ENCODE measurements at places on chromosomes 5 and 9.

DNA sequence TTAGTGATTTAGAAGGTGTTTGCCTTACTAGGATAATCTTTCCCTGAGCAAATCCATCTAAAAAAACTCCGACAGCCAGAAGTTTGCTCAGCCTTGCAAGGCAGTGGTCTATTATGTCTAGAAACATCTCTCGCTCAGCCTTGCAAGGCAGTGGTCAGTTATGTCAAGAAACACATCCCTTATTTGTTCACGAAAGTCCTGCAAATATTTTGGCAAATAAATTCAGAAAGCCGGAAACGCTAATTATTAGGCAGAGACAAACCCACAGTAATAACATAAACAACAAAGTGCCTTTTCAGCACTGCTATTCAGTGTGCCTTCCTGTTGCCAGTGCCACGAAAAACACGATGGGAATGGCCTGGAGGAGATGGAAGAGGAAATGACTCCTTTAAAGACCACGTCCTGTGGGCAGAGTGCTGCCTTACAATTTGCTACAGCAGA lies 184.5 kb downstream of the GNAQ start:
- DNase-seq: no peak

- DNase-seq: no peak
These were observed 1.4 kb upstream of the AGGF1 start for GRCh38 chr5:77028631-77029375.

DNA sequence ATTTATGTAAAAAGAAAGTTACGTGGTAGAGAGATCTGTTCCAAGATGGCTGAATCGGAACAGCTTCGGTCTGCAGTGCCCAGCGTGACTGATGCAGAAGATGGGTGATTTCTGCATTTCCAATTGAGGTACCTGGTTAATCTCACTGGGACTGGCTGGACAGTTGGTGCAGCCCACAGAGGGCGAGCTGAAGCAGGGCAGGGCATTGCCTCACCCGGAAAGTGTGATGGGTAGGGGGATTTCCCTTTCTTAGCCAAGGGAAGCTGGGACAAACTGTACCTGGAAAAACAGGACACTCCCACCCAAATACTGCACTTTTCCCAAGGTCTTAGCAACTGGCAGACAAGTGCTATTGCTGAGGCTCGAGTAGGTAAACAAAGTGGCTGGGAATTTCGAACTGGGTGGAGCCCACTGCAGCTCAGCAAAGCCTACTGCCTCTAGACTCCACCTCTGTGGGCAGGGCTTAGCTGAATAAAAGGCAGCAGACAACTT lies 13.1 kb upstream of the HSD17B4 start:
- DNase-seq: no peak

- no peak for DNase-seq
These were observed 122.6 kb downstream of the TMEM38B start for GRCh38 chr9:105816981-105817380.

DNA sequence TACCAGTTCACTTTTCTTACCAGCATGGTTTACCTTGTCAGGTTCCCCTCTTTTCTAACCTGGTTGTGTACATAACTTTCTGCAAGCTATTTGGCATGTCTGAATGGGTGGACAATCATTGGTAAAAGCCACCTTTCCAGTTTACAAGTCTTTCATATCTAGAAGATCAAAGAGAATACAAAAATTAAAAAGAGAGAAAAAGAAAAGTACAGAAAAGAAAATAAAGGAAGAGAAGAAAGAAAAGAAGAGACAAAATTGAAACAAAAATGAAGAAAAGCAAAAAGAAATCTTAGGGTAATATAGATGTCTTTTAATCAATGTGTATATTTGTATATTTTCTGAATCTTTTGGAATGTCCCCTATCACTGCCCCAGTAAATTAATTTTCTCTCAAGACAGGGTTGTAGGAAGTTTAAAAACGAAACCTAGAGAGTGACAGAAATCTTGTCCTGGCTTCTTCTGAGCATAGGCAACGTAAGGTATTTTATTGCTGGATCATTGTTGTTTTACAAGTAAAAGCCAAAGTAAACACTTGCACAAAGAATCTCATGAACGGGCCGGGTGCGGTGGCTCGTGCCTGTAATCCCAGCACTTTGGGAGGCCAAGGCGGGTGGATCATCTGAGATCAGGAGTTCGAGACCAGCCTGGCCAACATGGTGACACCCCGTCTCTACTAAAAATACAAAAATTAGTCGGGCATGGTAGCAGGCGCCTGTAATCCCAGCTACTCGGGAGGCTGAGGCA lies 98.7 kb upstream of the IFNE start:
- no peak for DNase-seq

GRCh38 chr9:101977614-101978210 lies 239.3 kb upstream of the GRIN3A start:
- no peak for DNase-seq

DNA sequence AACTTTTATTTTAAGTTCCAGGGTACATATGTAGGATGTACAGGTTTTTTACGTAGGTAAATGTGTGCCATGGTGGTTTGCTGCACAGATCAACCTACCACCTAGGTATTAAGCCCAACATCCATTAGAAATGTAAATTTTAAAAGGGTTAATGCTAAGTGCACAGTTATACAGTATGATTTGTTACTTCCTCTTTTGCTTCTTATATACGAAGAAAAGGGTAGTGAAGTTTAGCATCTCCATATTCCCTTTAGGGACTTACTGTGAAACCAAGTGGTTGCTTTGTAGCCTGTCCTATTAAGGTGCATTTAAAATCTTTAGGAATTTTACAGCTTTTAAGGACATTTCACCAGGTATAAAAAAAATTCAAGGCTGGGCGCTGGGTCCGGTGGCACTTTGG lies 46.4 kb downstream of the RBM27 start:
- DNase-seq: no peak

DNA sequence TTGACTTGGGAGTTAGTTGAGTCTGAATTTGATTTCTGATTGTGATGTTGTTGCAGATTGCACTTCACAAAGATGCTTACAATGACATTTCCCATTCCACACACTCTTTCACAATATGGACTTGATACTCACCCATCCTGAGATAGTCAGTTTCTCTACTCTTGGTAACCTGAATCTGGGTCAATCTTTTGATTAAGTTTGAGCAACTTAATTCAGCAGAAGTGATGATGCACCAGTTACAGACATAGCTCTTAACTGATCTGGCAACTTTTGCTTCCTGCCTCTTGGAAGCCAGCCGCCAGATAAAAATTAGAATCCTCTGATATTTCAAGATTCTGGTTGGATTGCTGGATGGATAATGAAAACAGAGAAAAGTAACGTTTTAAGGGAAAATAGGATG lies 79.7 kb upstream of the OSMR start:
- no peak for DNase-seq

- no peak for DNase-seq
These were observed 5.3 kb downstream of the PRDM6 start for GRCh38 chr5:123094237-123094918.

DNA sequence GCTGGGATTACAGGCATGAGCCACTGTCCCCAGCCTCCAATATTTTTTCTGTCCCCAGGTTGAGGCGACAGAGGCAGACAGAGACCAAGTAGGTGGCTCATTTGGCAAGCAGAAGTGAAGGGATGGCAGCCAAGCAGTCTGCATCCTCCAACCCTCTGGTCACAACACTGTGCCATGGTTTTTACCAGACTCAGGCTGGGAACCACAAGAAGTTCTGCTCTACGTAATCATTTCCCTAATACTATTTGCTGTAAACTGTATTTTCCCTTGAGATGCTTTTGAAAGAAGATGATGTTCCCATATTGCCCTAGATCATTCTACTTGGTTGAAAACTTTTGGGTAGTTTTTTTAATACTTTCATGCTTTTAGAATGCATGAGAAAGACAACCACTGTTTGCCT lies 40.5 kb downstream of the PTTG1 start:
- DNase-seq: no peak

DNA sequence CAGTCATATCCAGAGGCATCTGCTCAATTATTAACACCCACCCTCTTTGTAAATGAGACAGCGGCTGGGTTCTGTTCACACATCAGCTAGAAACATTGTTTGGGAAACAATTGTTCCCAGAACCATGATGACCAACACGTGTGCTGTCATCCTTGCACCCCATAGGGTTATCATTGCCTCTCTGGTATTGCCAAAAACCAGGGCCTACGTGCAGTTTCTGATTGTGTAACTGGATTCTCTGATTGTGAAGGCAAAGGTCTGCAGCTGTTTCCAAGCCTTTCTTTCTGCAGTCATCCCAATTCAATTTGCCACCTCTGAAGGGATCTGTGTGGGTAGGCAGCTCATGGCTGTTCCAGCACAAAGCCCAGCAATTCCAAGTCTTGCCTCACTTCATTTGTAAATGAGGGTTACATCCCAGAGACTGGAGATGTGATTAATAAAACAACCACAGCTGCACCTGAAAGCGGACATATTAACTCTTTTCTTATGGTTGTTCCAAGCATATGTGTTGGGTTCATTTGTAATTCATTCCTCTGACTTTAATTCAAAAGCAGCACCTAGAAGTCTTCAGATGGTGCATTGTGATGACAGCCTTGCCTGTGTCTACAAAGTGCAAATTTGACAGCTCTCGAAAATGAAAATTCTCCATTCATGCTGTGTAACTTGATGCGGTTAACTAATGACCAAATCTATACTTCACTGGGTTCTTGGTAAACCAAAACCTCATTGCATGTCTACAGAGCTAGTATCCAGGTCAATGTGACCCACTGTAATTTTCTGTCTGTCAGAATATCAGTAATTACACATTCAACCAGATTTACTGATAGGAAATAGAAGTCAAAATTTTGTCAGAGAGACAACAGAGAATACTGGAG lies 66.6 kb downstream of the YIPF5 start:
- DNase-seq: no peak

Data from left hindlimb (tissue), 1 donor.